SHP77 (cell line): ENCODE measurements at places on chromosomes 12 and 14.

DNA sequence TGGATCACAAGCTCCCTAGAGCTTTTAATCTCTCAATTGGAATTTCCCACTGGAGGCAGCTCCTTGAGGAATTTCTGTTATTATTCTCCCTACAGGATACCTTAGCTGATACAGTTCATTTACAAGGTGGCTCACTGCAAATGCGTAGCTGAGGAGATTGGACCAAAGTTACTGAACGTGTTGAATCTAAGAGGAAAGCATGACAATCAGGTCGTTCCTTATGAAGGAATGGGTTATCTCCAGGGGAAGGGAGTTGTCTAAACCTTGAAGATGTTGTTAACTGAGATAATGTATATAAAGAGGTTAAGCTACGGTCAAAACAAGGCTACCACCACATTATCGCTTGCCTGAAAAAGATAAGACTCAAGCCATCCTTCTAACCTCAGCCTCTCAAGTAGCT, 105.8 kb upstream of the TBX3 start:
- no peak for DNase-seq

GRCh38 chr12:106764738-106765137, 9.7 kb upstream of the RIC8B start:
- DNase-seq = peak; percentile 5

DNA sequence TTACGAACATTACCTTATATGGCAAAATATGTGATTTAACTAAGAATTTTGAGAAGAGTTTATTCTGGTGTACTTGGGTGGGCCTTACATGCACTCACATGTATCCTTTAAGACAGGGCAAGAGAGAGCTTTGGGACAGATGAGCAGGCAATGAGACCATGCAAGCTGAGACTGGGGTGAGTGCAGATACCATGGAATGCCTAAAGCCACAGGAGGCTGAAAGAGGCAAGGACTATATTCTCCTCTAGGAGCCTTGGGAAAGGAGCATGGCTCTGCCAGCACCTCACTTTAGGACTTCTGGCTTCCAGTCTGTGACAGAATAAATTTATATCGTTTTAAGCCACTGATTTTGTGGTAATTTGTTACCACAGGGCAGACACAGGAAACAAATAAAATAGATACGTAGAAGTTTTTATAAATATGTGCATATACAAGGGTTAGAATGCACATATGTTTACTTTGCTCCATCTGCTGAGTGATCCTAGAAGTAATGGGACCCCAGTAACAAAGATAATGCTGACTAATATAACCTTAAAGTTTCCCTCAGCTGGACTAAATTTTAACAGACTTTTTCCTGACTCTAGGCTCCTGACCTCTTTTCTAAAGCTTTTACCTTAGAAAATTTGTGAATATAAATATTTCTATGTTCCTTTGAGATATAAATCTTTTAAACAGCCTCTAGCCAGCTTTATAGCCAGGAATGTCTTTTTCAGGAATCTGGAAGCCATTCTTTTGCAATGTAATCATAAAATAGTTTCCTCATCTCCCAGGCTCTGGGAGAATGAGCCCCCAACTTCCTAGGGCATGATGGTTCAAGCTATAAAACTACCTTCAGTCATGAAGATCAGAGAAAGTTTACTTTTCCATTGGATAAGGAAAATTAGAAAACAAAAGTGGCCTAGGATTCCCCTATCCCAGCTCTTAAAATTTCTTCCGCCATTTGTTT, 216.8 kb downstream of the PPFIA2 start:
- DNase-seq = no peak

DNA sequence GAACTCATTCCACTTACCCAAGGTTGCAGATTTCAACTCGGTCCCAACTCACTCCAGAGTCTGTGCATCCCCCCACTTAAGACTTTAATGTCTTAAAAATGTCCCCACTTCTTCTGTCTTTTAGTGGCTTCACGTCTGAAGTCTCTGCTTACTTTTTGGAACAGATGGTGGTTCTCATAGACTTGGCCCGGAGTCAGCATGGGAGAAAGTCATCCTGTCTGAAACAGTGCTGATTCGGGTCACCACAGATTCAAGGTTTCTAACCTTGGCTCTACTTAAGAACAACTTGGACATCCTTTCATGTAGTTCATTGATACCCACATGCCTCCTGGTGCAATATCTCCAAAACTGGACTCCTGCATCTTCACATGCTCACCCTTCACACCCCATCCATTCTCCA, 26.0 kb downstream of the CHST11 start:
- DNase-seq = no peak

DNA sequence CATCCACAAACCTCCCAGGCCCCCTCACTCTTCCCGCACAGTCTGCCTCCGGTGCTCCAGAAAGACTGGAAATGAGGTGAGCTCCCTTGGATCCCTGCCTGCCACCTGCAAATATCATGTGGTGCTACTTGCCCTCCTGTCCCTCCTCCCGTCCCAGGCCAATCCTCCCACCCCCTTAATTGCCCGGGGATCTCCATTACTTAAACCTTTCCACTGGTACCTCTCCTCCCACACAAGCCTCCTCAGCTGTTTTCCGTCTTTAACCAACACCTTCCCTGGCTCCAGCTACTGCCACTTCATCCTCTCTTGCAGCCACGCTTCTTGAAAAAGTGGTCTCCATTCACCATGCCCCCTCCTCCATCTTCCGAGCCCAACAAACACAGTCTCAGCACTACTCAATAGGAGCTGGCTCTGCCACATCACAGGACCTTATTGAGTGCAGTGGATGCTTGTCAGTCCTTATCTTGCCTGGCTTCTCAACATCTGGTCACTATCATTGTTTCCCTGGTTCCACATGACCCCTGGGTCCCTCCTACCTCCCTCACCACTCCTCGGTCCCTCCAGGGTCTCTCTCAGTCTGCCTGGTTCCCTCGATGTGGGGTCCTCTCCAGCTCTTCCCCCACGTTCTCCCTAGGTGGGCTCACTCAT, 11.5 kb downstream of the FAIM2 start:
- no peak for DNase-seq
